ENCODE measurements at places on chromosomes 5 and 9.
A peak's percentile ranks its signal among the peaks of the same experiment; 100 is the strongest.

- peak; percentile 37 for DNase-seq
Observed at GRCh38 chr9:128863647-128864046, 18.1 kb downstream of the KYAT1 start.

- DNase-seq, result no peak
Observed at GRCh38 chr5:143649937-143650621, 161.9 kb upstream of the HMHB1 start.

GRCh38 chr5:99706160-99706559, 777.4 kb upstream of the CHD1 start:
- DNase-seq, result no peak

GRCh38 chr5:160660132-160660531, 191.9 kb downstream of the ATP10B start:
- DNase-seq, result no peak

DNA sequence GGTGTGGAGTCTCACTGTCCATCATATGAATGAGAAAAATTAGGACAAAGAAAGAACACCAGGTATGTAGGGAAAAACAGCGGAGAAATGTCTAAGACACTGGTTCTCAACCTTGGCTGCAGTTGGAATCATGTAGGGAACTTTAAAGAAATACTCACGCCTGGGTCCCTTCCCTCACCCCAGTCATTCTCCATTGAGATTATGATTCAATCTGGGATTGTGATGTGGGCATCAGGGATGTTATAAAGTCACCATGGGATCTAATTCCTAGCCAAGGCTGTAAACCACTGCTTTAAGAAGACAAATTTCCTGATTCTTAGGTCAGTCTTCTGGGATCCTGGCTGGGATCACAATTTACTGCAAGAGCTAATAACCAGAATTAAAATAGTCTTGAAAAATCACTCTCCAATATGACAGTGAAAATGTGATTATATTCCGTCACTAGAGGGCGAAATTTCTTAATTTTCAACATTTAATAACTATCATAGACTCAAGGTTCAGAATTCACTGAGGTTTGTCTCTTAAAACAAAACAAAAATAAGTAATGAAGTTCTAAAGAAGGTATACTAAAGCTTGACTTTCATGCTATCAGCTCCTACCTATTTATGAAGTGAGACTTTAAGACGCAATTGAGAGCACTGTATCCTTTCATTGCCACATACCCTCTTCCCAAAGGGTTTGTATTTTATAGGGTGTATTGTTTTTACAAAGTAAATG, 60.5 kb downstream of the GLDC start:
- no peak for DNase-seq

- DNase-seq, result no peak
Observed at GRCh38 chr5:149356391-149356790, 1.5 kb upstream of the PCYOX1L start.

- no peak for DNase-seq
Observed at GRCh38 chr5:152237531-152237930, 167.5 kb downstream of the NMUR2 start.

- DNase-seq, result no peak
Observed at GRCh38 chr9:91033797-91034196, 232.2 kb downstream of the SYK start.

DNA sequence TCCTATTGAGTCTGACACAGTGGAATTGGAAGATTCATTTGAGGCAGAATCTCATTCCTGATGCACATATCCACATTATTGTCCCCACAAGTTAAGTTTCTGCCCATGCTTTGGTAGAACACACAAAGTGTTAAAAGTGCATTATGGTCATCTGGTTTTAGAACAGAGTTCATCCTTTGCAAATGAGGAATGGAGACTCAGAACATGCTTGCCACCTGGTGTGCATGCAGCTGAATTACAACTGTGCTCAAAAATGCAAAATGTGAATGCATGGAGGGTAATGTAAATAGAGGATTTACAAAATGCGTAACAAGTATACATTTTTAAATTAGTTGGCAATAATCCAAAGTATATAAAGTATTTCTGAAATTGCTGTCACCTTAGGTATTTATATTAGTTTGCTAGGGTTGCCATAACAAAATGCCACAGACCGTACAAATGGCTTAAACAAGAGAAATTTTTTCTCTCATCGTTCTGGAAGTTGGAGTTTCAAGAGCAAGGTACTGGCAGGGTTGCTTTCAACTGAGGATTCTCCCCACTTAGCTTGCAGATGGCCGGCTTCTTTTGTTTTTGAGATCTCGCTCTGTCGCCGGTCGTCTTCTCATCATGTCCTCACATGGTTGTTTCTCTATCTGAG, 671.1 kb downstream of the TAF11L14 start:
- no peak for DNase-seq

GRCh38 chr5:158755986-158756385, 343.7 kb downstream of the EBF1 start:
- no peak for DNase-seq

DNA sequence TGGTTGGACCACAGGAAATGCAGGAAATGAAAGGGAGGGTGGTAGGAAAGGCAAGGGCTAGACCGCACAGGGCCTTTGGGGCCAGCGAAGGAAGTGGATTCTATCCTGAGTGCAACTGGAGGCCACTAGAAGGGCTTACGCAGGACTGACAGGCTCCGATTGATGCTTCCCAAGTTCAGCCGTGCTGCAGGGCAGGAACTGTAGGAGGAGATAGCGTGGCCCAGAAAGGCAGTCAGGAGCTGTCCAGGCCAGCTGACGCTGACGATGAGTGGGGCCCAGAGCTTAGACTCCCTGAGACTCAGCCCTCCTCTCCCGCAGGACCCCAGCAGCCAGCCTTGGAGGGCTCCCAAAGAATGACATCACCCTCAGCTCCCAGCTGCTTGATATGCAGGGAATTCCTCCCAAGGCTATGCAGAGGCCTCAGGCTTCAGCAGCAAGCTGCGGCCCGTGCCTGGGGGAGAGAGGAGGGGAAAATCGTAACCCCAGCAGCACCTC, 48.8 kb downstream of the KCNIP1 start:
- peak; percentile 56 for DNase-seq

DNA sequence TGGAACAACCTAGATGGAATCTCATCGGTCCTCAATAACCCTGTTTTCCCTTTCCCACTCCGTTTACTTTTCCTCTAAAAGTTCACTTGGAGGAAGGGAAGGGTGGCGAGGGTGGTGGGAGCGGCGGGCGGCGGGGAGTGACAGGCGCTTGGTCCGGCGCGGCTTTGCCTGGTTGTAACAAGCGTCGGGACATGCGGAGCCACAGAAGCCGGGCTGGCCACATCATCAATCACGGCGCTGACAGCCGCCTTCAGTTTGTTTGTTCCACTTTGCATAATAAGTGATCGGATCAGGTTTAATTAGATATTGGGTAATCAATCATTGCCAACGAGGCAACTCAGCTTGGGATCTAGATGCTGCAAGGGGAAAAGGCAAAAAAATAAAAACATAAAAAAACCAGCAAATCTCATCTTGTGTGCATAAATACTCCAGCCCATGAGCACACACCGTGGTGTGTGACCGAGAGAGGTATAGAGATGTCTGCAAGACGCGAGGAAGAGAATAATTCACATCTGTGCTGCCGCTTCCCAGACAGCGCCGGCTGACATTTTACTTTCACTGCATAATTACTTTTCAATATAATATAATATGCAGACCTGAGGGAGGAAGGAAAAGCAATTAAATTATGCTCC, 396.2 kb upstream of the IRX4 start:
- no peak for DNase-seq

DNA sequence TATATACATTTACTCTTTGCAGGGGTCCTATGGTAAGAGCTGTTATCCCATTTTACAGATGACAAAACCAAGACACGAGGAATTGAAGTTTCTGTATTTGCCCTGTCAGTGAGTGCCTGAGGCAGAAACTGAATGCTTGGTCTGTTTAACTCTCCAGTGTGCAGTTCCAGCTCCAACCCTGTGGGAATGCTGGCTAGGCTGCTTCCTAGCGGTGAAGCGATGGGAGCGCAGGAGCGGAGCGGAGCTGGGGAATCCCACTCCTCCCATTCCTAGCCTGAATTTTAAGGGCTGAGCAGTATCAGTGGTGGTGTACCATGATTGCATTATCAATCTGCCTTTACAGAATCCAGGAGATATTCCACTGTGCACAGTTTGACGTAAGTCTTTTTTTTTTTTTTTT, 202.3 kb downstream of the LRRC70 start:
- no peak for DNase-seq
